ENCODE measurements at places on chromosomes 1 and 21.

- DNase-seq, result no peak
Observed at GRCh38 chr1:243732637-243733036, 117.4 kb downstream of the AKT3 start.

DNA sequence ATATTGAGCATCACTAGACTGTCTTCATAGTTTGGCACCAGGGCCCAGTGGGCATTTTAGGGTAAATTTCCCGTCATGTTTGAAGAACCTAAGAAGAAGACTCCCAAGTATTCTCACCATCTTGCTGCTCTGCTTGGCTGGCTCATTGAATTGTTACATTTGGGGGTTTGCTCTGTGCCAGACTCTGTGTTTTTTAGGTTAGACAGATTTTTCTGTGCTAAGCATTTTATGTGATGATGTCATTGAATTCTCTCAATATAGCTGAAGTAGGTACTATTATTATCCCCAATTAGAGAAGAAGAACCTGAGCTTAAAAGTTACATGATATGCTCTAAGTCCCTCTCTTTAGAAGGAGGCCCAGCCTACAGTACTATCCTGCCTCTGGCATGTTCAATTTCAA lies 28.0 kb upstream of the DNASE2B start:
- DNase-seq, result no peak

GRCh38 chr1:99975529-99975928 lies 5.7 kb downstream of the SLC35A3 start:
- DNase-seq, result no peak

- no peak for DNase-seq
Observed at GRCh38 chr1:23337869-23338268, 6.2 kb downstream of the HNRNPR start.

GRCh38 chr21:37944496-37944895 lies 28.2 kb upstream of the KCNJ6 start:
- no peak for DNase-seq

GRCh38 chr21:38134084-38134873 lies 122.5 kb upstream of the KCNJ15 start:
- DNase-seq, result no peak

DNA sequence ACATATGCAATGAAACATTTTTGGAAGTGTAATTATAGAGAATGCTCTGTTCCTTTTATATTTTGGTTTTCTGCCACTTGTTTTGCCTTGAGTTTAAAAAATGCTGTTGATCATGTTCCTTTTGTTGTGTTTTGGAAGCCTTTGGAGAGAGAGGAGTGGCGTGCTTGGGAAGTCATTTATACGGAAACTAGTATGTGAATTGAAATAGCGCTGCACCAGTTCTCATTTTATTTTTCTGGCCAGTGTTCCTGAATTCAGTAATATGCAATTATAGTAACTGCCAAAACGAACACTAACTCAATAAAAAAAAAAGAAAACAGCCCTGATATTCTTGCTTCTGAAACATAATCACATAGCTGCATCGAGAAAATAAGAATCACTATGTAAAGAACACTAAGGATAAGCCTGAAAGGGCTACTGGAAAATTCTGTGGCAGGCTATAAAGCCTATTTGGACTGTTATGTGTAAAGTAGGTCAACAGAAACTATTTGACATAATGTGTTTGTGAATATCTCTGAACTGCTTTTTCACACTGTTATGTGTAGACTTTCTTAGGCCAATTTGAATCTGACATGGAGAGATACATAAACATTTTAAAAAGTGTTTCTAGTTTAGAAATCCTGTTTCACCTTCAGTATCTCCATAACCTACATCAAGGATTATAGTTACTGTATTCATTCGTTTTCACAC lies 742.0 kb downstream of the KCNT2 start:
- no peak for DNase-seq

DNA sequence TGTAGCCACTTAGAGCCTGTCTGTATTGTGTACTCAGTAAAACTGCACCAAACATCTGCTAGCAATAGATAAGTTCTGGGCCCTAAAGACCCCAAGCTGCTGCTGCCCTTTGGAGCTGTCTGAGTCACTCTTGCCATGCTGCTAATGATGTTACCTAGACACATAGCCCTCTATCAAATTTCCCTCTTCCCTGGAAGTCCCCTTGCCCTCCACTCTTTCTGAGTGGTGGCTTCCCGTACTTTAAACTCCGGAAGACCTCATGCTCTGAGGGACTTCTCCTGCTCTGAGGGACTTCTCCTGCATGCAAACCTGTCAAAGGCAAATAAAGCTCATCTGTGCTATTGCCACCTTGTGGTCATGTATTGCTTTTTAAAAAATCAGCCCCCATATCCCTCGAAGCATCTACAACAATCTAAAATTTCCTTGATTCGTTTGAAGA lies 34.0 kb downstream of the FH start:
- no peak for DNase-seq

- no peak for DNase-seq
Observed at GRCh38 chr1:116463730-116464129, 90.7 kb downstream of the ATP1A1 start.

DNA sequence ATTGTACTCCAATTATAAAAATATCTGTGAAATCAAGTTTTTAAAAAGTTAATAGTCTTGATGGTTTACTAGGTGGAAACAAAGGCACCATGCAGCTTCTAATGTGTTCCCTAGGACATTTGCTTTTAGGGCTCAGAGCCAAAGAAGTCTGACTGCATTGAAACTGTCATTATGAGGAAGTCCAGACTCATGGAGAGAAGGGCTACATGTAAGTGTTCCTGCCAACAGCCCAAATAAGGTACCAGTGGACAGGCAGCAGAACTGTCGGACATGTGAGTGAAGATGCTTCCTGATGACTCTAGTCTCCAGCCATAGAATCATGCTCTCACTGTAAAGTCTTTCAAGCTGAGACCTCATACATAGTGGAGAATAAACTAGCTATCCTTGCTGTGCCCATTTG lies 287.6 kb downstream of the AKT3 start:
- no peak for DNase-seq

- DNase-seq, result no peak
Observed at GRCh38 chr1:157773493-157774350, 3.2 kb downstream of the FCRL2 start.
